Activated CD8-positive, alpha-beta T cell treated with anti-CD3 and anti-CD28 coated beads, Interleukin-2, amount 10 ng/mL, durations not matched to agents 7 days and 5 days (primary cell): ENCODE measurements at places on chromosomes 6 and 20. TPM values are rescaled to one million over a fixed set of nuclear protein-coding genes. Genes with fewer than 3 reads are reported as not detected.

DNA sequence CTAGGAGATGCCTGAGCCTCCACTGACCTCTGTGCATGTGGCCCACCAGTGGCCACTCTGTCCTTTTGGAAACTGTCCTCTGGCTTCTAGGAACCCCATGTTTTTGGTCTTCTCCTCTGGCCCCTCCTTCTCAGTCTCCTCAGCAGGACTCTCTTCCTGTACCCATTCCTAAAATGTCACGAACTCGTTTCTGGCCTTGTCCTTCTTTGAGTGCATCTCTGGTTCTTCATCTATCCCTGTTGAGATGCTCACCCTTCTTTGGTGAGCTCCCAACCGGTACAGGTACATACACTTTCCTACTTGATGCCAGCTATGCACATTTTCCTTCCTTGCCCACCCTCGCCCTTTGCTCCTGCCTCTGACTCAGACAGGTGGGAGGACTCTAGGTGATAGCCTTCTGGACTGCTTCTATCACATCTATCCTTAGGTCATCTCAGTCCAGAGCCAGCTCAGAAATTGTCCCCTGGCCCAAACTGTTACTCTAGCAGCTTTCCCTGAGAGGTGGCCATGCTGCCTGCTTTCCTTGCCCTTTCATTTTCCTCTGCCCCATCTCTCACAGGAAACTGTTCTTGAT lies 14.8 kb upstream of the NNAT start:
- H3K4me1 ChIP-seq = no peaks in the 10 kb centered on the region
- H3K36me3 ChIP-seq = peaks cover 8% of the 10 kb centered on the region
- no peak overlapping the region for H3K27ac ChIP-seq
- H3K27me3 ChIP-seq = no peaks in the 10 kb centered on the region

- peaks cover 7% of the 10 kb centered on the region for H3K27me3 ChIP-seq
- H3K36me3 ChIP-seq = no peaks in the 10 kb centered on the region
- no peak overlapping the region for H3K4me3 ChIP-seq
- peaks cover 8% of the 10 kb centered on the region for H3K4me1 ChIP-seq
- DNase-seq = no peak
Measured at GRCh38 chr20:46696791-46697279, 7.6 kb upstream of the TP53RK start.

Gene PHACTR3
- total RNA-seq = not detected

DNA sequence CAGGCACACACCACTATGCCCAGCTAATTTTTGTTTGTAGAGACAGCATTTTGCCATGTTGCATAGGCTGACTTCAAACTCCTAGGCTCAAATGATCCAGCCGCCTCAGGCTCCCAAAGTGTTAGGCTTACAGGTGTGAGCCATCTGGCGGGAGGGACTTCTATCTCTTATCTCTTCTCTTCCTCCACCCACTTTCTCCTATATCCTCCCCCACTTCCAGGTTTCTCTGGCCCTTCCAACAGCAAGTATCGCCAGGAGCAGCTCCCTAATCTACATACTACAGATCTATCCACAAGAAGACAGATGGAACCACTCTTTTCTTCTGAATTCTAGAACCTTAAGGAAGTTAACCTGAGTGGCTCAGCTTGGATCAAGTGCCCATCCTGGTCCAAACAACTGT lies 5.1 kb upstream of the TOP1 start:
- peaks cover 19% of the 10 kb centered on the region for H3K4me1 ChIP-seq
- H3K36me3 ChIP-seq = peaks cover under 1% of the 10 kb centered on the region
- no peak for DNase-seq
- H3K27me3 ChIP-seq = peaks cover 9% of the 10 kb centered on the region

- H3K4me3 ChIP-seq = no peak overlapping the region
- no peak for DNase-seq
- peaks cover 2% of the 10 kb centered on the region for H3K36me3 ChIP-seq
- H3K27me3 ChIP-seq = no peaks in the 10 kb centered on the region
- no peak overlapping the region for H3K27ac ChIP-seq
Measured at GRCh38 chr6:25576919-25577318, 75.1 kb upstream of the SCGN start.

Gene RAB32
- 0.21 TPM for total RNA-seq

DNA sequence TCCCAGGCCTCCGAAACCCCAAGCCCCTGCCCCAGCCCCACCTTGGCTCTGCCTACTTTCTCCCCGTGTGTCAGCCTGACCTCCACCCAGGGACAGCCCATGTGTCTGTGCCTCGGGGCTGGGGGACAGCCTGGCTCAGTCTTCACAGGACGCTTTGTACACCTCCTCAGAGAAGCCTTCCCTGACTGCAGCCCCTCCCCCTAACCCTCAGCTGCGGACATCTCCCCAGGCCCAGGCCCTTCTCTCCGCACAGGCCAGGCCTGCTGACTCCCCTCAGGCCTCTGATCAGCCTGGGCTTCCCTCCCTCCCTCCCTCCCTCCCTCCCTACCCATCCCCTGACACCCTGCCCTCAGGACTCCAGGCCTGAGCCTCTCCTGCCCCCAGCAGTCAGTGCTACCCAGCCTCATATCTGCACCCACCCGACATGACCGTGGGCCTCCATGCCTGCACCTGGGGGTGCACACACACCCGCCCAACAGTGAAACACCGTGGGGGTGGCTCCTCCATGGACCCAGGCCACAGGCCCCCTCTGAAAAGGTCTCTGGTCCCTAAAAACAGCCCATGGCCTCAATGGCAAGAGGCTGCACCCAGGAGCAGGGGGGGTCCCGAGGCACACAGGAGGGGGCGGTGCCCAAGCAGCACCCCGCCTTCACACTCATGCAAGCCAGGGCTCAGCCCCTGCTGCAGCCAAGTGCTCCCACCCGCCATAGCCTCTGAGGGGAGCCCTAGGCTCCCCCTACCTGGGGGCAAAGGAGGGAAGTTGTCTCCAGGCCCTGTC lies 12.9 kb downstream of the LAMA5 start:
- H3K4me1 ChIP-seq = no peaks in the 10 kb centered on the region
- no peak overlapping the region for H3K4me3 ChIP-seq
- DNase-seq = no peak
- H3K36me3 ChIP-seq = peaks cover 2% of the 10 kb centered on the region
